Lower lobe of right lung (tissue), 2 donors: ENCODE measurements at places on chromosomes 11 and 22. TPM values are rescaled to one million over a fixed set of nuclear protein-coding genes. Genes with fewer than 3 reads are reported as not detected.

DNA sequence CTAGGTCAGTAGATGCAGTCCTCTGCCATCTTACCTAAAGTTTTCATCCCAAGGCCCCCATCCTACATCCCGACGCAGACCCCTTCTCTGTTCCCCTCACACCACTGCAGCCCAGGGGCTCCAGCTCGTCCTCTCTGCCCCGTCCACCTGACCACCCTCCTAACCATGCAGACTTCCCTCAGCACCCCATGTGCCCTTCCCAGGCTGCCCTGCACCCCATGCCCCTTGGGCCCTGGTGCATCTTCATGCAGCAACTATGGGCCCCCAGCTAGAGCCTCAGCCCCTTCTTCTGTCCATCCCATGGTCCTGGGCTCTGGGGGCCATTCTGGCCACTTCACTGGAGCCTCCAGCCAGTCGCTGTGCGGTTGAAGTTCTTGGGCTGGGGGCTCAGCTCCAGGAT, 2.9 kb downstream of the PRR33 start:
- no peak for DNase-seq
- H3K4me3 ChIP-seq = no peak overlapping the region
- H3K27ac ChIP-seq = peak overlapping the region; percentile 11
- peaks cover 30% of the 10 kb centered on the region for H3K36me3 ChIP-seq
- H3K27me3 ChIP-seq = no peaks in the 10 kb centered on the region

GRCh38 chr11:32171445-32171844, 80.6 kb downstream of the RCN1 start:
- H3K4me3 ChIP-seq = no peak overlapping the region
- H3K4me1 ChIP-seq = peaks cover 15% of the 10 kb centered on the region
- no peaks in the 10 kb centered on the region for H3K36me3 ChIP-seq
- H3K27me3 ChIP-seq = no peaks in the 10 kb centered on the region

DNA sequence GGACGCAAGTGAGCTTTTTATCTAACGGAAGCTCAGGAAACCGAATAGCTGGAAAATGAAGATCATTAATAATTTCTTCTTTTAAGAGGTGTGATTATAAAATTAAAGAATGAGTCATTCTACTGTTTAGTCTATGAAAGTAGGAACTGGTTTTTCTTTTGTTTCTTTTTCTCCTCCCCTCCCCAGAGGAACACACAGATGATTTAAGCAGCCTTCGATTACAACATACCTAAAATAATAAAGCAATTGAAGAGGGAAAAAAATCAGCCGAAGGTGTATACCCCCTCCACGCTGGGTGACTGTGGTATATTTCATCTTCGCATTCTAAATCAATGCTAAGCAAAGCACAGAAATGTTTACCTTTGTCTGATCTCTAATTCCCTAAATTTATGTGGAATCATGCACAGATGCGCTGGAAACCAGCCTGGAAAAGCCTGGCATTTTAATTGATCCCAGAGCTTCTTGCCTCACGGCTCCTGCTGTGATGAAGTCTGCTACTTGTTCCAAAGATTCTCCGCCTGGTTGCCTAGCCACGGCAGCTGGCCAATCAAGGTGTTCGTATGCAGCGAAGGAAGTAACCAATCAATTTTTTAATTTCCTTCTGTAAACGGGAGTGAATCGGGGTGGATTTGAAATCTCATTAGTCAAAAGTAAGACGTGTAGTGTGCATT, 133.9 kb downstream of the FANCF start:
- no peaks in the 10 kb centered on the region for H3K4me1 ChIP-seq
- no peak overlapping the region for H3K27ac ChIP-seq
- no peak overlapping the region for H3K4me3 ChIP-seq
- no peaks in the 10 kb centered on the region for H3K27me3 ChIP-seq

GRCh38 chr11:129804012-129804411, 11.6 kb upstream of the TMEM45B start:
- H3K36me3 ChIP-seq = no peaks in the 10 kb centered on the region
- no peaks in the 10 kb centered on the region for H3K27me3 ChIP-seq
- no peaks in the 10 kb centered on the region for H3K4me1 ChIP-seq
- H3K27ac ChIP-seq = no peak overlapping the region
- no peak overlapping the region for H3K4me3 ChIP-seq

UCP2 gene
- total RNA-seq = 83.5 TPM

DNA sequence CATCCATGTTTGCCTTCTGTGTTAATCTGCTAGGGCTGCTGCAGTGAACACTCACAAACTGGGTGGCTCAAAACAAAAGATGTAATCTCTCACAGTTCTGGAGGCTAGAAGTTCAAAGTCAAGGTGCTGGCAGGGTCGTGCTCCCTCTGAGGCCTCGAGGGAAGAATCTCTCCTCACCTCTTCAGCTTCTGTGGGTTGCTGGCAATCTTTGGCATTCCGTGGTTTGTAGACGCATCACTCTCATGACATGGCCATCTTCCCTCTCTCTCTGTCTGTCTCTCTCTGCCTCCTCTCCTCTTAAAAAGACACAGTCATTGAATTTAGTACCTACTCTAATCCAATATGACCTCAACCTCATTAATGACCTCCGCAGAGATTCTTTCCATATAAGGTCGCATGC, 78.8 kb downstream of the TSPAN18 start:
- no peak overlapping the region for H3K4me3 ChIP-seq
- no peaks in the 10 kb centered on the region for H3K27me3 ChIP-seq

APOL5 gene
- total RNA-seq = not detected

GRCh38 chr11:114087025-114087424, 27.5 kb downstream of the ZBTB16 start:
- no peak for DNase-seq
- no peak overlapping the region for H3K27ac ChIP-seq
- H3K4me1 ChIP-seq = peaks cover 100% of the 10 kb centered on the region
- H3K4me3 ChIP-seq = no peak overlapping the region

- DNase-seq = no peak
- H3K27me3 ChIP-seq = no peaks in the 10 kb centered on the region
- H3K4me3 ChIP-seq = no peak overlapping the region
- no peak overlapping the region for H3K27ac ChIP-seq
- H3K4me1 ChIP-seq = peaks cover 14% of the 10 kb centered on the region
- H3K36me3 ChIP-seq = no peaks in the 10 kb centered on the region
These were observed 16.3 kb upstream of the SORL1 start for GRCh38 chr11:121435551-121436511.

DNA sequence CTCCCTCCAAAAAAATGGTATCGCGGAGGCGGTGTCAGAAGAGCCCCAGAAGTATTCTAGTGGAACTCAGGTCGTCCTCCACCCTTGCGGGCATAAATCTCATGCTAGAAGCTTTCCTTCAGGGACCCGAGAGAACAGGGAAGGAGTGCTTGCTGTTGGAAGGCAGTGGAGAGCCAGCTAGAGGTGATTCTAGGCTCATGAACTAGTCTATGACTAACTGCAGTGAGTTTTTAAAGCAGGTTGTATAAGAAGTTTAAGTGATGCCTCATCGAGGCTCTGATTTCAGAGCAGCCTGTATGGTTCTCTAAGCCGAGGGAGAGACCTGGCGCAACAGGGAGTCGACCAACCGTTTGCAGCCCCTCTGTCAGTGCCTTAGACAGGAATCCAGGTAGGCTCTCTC, 85.7 kb downstream of the TBC1D22A start:
- no peak for DNase-seq
- H3K27me3 ChIP-seq = no peaks in the 10 kb centered on the region
- H3K4me1 ChIP-seq = peaks cover 16% of the 10 kb centered on the region
- H3K27ac ChIP-seq = no peak overlapping the region
- H3K4me3 ChIP-seq = no peak overlapping the region
- H3K36me3 ChIP-seq = peaks cover 13% of the 10 kb centered on the region
